ENCODE measurements at places on chromosomes 3 and 15.

DNA sequence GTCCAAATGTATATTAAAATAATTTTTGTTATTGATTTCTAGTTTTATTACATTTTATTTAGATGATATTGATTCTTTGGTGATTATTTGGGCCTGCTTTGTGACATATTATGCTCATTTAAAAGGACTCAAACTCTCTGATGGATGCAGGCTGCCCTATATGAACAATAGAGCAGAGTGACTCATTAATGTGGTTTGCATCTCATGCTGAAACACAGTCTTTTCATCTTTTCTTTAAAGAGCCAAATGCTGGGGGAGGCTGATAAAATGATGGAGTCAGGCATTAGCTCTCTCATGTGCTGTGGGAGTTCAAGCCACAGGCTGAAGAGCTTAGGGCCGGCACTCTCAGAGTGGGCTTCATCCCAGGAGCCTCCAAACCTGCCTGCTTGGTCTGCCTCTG lies 7.2 kb downstream of the PLA1A start:
- no peak for DNase-seq

DNA sequence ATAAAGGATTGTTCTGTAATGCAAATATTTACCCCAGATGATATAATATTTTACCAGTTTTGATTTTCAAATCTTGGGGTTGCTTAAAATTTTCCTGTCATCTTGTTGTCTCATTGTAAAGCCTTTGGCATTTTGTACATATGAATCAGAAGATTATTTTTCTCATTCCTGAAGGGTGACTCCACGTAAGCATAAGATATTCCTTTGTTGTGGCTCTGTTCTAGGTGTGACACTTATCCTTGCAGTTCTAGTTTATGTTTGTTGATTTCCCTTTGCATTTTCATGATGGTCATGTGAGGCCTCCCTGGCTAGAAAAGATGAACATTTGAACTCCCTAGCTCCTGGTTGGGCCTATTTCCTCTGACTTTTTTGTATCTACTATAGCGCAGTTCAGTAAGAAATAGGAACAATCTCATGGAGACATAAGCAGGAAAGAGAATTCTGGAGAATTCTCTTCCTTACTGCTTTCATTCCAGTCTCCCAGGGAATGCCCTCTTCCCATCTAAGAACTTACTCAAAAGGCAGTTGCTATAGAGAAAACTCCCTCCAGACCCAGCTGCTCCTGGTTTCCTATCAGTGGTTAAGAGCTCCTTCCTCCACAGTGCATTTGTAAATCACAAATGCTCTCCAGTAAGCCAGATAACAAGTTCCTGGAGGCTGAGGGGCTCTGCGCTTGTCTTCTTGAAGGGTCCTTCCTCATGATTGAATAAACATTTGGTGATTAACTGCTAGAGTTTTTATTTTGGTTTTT lies 124.7 kb downstream of the WNT5A start:
- no peak for DNase-seq

DNA sequence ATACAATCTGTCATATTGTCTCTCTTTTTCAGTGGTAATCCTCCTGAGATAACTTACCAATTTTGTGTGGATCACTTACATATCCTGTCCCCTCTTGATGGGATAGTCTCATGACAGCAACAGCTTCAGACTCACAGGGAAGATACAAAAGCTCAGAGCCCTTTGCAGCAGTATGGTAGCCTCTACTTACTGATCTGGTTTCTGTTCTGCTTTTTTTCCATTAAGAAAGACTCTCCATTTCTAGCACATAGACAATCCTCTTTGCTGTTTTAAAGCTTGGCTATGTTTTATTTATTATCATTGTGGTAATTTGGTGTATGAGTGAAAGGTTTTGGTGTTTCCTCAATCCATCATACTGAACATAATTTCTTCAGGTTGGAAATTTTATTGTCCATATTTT lies 25.4 kb upstream of the SOX14 start:
- no peak for DNase-seq

- DNase-seq: no peak
Measured at GRCh38 chr3:109678600-109678999, 341.3 kb upstream of the DPPA4 start.

GRCh38 chr15:84604826-84605553 lies 4.2 kb downstream of the ZSCAN2 start:
- DNase-seq: no peak

- DNase-seq: no peak
Measured at GRCh38 chr15:70238917-70239316, 141.2 kb upstream of the TLE3 start.

DNA sequence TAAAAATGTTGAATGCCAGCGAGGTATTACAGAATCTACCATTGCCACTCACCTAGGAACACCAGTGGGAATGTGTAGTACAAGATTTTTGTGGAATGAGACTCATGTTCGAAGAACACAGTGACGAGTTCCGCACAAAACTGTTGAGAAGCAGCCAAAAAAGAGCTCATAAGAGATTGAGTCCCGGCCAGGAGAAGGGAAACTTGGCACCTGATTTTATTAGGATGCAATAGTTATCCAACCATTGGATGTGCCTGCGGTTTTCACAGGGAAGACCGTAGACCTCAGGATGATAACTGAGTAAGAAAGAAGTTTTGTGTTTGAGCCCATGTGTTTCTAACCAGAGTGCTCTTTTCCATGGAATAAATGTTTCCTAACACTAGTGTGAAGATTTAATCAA lies 88.9 kb downstream of the PTPRG start:
- no peak for DNase-seq

GRCh38 chr15:55344206-55344605 lies 25.2 kb downstream of the PIGB start:
- peak; percentile 50 for DNase-seq

GRCh38 chr3:74515451-74515850 lies 99.0 kb downstream of the CNTN3 start:
- no peak for DNase-seq

DNA sequence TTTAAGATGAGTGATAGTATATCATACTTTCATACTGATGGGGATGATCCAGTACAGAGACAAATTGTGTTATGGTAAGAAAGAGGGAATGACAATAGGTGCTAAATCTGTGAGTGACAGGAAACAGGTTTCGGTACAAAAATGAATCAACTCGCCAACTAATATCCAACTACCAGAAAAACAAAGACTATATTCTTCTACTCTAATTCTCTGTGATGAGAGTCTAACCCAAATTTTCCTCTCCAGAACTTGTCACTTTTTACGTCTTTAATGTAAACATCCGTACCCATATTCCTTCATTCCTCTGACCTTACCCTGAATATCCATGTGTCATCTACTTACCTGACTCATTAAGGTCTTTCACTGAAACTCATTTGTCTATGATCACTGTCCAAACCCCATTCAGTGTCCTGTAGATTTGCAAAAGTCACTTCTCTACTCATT lies 39.6 kb downstream of the SCAPER start:
- no peak for DNase-seq

- no peak for DNase-seq
Measured at GRCh38 chr3:45807681-45808540, 11.6 kb upstream of the SLC6A20 start.

Data from H9 (cell line).